ENCODE measurements at places on chromosomes 4 and X.

DNA sequence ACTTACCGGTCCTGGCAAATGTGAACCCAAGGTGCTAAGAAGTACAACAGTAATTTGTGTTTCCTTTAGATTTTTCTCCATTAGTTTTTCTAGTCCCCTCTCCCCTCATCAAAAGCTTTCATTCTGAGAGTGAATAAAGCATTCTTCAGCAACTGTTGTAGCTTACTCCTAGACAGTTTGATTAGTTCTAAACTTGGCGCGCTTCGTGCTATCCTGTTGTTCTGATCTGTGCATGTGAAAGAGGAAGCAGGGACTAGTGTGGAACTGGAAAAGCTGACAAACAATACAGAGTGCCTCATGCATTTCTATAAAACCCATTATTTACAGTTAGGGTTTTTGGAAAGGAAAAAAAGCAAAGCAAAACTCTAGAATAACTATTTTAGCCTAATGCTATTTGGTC lies 556.9 kb upstream of the SLIT2 start:
- no peak for DNase-seq

DNA sequence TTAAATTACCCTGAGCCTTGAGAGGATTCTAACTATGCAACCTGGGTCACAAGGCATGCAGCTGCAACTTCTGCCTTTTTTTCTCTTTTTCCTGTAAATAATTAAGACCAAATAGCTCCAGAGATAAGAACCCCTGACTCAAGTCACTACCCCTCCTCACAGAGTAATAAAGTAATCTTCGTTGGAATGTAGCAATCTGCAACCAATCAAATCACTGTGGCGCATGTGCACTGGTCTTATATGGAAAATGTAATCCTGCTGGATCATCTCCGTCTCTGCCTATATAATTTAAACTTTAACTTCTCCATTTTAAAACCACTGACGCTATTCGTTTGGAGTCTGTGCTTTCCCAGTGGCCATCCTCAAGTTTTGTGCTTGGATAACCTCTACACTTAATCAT lies 6.1 kb upstream of the EFHC2 start:
- no peak for DNase-seq

DNA sequence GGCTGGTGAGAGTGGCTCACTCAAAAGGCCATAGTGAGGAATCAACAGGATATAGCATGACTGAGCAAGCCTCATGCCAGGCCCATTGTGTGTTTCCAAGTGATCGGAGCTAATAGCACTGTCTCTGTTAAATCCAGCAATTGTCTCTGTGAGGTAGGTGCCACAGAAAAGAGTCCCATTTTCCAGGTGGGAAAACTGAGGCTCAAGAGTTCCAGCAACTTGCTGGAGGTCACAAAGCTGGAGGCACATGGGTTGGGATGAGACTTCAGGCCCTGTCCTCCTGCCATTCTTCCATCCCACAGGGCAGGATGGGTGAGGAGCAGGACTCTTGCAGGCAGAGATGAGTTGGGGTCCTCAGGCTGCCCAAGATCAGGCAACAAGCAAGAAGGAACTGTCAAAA lies 1.1 kb upstream of the CYTL1 start:
- no peak for DNase-seq

GRCh38 chrX:13506574-13506973 lies 62.8 kb upstream of the EGFL6 start:
- no peak for DNase-seq

- DNase-seq, result no peak
These were observed 110.6 kb downstream of the TEX13A start for GRCh38 chrX:105109936-105110335.

DNA sequence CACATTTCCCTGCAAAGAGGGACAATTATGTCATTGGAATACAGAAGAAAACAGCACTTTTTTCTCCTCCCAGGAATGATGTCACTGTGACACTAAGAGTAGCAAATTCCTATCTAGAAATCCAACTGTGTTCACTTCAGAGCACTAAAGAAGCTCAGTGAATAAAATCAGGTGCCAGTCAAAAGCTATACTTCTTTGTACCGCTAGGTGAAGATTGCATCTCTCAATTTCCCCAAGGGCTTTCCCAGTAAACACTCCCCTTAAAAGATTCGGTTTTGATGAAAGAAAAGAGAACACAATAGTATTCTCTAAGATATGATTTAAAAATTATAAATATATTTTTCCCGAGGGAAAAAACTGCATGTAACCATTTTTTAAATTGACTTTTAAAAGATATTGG lies 104.7 kb upstream of the MID1 start:
- DNase-seq, result no peak

- DNase-seq, result no peak
These were observed 2.8 kb downstream of the VEGFC start for GRCh38 chr4:176789955-176790354.

- no peak for DNase-seq
These were observed 38.5 kb downstream of the LRBA start for GRCh38 chr4:150976478-150977118.

- DNase-seq, result no peak
These were observed 239.0 kb upstream of the MAB21L2 start for GRCh38 chr4:150342945-150343344.

DNA sequence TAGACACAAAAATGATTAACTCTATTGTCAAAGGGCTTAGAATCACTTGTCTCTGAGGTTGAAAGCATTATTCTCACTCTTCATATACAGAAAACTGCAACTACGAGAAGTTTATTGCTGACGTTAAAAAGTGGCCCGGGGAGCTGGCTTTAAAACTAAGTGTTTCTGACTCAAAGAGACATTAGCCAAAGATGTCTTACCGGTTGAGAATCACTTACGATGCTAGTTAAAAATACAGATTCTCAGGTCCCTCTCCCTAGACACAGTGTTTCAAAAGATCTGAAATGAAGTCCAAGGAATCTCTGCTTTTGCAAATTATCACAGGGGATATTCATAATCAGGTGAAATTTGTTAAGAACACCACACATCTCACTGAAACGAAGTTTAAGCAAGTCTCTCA lies 1.2 kb downstream of the GNPDA2 start:
- no peak for DNase-seq

GRCh38 chr4:170741856-170742255 lies 652.1 kb upstream of the AADAT start:
- DNase-seq, result no peak

GRCh38 chrX:16125520-16126149 lies 2.3 kb downstream of the GRPR start:
- DNase-seq, result no peak

DNA sequence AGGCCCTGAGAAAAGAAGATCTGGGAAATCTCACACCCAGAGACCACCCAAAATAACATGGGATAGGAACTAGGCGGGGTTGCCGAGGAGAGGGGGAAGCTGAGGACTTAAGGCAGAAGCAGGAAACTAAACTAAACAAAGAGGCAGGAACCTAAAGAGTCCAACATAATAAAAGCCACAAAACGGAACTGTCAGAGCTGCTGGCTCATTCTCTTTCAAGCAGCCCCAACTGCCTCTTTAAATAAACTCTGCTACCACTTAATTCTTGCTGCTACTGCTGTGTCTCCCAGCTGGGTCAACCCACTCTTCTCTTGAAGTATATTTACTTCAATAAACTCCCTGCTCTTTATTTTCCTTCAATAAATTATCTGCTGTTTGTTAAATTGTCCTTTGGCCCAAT lies 44.5 kb downstream of the MAGEB16 start:
- DNase-seq, result no peak

DNA sequence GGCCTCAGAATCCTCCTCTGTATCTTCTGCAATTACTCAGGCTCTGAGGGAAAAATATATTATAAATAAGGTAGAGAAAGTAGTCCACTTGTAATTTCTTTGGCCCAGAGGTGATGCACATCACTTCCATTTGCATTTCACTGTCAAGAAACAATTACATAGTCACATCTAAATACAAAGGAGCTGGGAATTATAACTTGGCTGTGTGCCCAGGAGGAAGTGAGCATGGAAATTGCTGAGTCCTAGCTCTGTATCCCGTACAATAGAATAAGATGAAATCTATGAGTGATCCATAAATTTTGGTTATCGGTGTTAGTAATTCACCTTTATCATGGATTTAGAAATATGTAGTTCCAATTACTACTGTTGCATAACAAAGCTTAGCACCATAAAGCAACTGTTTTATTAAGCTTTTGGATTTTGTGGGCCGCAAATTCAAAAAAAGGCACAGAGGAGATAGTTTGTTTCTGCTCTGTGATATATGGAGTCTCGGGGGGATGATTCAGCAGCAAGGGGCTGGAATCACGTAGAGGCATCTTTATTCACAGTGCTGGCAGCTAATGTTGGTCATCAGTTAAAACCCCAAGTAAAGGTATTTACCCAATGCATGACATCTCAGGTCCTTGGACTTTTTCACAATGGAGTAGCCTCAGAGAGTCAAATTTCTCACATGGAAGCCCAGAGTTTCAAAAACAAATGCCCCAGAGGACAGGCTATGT lies 241.4 kb upstream of the GALNT7 start:
- no peak for DNase-seq

DNA sequence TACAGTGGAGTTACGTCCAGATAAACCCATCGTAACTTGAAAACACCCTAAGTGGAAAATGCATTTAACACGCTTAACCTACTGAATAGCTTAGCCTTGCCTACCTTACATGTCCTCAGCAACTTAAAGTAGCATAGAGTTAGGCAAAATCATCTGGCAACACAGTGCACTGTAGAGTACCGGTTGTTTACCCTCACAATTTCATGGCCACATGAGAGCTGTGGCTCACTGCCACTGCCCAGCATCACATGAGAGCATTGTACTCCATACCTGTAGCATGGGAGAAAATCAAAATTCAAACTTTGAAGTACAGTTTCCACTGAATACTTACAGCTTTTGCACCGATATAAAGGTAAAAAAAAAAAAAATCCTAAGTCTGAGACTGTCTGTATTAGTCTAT lies 40.6 kb downstream of the GUCY1A1 start:
- DNase-seq, result no peak

GRCh38 chr4:108313546-108314339 lies 145.0 kb upstream of the LEF1 start:
- DNase-seq, result no peak

DNA sequence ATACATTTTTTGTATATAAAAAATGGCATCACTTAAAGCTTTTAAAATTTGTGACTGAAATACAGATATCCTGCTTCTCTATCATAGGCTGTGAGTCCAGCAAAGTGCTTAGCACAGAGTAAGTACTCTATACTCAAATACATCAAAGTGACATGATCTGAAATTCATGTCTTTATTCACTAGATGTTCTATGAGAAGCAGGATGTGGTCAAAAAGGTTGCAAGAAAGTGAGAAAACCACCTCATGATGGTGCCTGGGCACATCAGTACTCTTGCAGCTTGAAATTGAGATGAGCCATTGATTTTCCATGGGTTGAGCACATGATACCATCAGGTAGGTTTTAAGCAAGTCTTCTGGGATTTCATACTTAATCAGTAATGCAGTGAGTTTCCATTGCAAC lies 20.4 kb upstream of the SFRP2 start:
- DNase-seq, result no peak

- DNase-seq, result no peak
These were observed 8.8 kb downstream of the DDX53 start for GRCh38 chrX:23008431-23009099.

GRCh38 chr4:87057835-87058355 lies 123.1 kb downstream of the AFF1 start:
- no peak for DNase-seq

All from stimulated activated CD4-positive, alpha-beta T cell treated with anti-CD3 and anti-CD28 coated beads, Interleukin-15, amount 100 ng/mL, for 1 hour (primary cell).